Activated T-cell treated with anti-CD3 and anti-CD28 coated beads, Interleukin-2, amount 50 U/mL, for 48 hours (primary cell): ENCODE measurements at places on chromosomes 3 and 15.

GRCh38 chr3:34016925-34017587 lies 218.6 kb downstream of the PDCD6IP start:
- no peak for DNase-seq

- DNase-seq, result no peak
Observed at GRCh38 chr15:31905054-31905453, 125.3 kb upstream of the CHRNA7 start.

- no peak for DNase-seq
Observed at GRCh38 chr15:37031198-37031597, 69.2 kb downstream of the MEIS2 start.

DNA sequence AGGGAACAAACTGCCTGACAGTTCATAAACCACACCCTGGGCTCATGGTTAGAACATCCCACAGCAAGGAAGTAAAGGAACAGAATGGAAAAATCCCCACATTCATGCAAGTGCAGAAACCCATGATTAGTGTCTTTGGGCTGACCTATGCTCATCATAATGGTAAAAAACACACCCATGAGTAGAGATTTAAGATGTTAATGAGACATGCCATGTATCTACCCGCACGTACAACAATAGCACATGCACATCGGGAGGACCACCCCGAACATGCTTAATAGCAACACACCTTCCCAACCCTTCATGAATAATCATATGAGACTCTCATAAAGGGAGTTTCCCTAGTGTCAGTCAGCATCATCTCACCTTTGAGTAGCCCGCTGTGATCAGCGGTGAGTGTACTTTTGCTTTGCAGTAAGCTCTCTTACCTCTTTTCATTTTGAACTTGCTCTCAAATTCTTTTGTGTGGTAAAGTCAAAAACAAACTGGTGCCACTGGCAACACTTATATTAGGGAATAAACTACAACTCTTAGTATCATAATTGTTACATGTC lies 23.2 kb downstream of the ZBED2 start:
- no peak for DNase-seq

DNA sequence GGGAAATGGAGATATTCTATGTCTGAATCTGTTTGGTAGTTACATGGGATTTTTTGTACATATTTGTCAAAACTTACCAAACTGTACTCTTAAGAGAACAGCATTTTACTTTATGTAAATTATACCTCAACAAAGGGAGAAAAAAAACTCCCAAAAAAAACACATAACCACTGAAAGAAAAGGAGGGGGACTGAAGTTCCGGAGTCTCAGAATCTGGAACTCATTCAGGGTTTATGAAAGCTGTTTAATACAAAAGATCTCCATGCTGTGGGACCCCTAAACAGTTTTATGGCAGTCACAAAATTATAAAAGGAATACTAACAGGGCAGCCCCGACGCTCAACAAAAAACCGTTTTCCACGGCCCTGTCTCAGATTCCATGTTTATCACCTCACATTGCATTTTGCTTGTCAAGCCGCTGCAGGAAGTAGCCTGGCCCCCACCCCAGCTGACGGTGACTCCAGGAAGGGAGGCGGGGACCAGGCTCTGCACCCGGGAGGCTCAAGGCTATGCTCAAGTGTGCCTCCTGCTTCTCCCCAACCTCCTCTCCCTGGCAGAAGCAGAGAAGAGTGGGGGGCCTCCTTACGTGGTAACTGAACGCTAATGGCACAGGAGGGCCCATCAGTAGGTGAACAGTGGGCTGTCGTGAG lies 29.3 kb downstream of the RFT1 start:
- DNase-seq, result no peak
